Smooth muscle cell of bladder (primary cell): ENCODE measurements at places on chromosomes 4 and X. TPM values are rescaled to one million over a fixed set of nuclear protein-coding genes. Genes with fewer than 3 reads are reported as not detected.

The HTN3 gene
- not detected in 2 replicates for total RNA-seq

The PRRG1 gene
- total RNA-seq = 11.1 and 13.1 TPM in 2 replicates

The SPANXN3 gene
- total RNA-seq = not detected in 2 replicates

The PAGE2 gene
- total RNA-seq = 0.71 TPM in 1 of 2 replicates, not detected in the other

The CASK gene
- total RNA-seq = 63.2 and 73.0 TPM in 2 replicates

The FATE1 gene
- 0.09 TPM in 1 of 2 replicates, not detected in the other for total RNA-seq

The MAGEB1 gene
- total RNA-seq = not detected in 2 replicates
